ENCODE measurements at places on chromosomes 6 and 20.

DNA sequence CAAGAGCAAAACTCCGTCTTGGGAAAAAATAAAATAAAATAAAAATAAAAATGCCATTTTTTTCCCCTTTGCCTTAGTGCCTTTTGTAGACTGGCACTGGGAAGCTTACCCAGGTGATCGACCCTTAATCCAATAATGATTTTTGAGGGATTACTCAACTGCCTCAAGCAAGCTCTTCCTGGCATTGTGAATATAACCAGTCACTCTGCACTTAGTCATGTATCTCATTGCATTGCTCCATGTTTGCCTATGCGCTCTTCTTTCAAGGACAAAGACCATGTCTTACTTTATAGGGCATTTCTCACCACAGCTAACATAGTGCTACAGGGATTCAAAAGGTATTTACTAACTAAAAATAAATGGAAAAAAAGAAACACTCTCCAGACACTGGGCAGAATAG, 13.0 kb downstream of the GFOD1 start:
- DNase-seq = no peak

GRCh38 chr20:46347841-46348803, 39.8 kb upstream of the CDH22 start:
- DNase-seq = no peak

DNA sequence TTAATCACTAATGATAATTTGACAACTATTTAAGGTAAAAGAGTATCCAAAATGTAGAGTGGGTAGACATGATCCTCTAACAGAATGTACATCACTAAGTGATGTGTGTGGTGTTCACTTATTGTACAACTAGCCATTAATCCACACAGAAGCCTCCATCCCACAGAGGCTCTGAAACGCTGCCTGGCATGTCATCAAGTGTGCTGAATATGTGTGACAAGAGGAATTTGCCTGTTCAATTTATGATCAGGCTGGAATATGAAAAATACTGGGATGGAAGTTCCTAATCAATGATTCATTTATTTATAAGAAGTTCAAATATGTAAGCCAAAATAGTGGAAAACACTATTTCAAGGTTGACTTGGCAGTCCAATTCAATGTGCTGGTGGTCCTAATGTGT, 72.4 kb downstream of the BACH2 start:
- no peak for DNase-seq

DNA sequence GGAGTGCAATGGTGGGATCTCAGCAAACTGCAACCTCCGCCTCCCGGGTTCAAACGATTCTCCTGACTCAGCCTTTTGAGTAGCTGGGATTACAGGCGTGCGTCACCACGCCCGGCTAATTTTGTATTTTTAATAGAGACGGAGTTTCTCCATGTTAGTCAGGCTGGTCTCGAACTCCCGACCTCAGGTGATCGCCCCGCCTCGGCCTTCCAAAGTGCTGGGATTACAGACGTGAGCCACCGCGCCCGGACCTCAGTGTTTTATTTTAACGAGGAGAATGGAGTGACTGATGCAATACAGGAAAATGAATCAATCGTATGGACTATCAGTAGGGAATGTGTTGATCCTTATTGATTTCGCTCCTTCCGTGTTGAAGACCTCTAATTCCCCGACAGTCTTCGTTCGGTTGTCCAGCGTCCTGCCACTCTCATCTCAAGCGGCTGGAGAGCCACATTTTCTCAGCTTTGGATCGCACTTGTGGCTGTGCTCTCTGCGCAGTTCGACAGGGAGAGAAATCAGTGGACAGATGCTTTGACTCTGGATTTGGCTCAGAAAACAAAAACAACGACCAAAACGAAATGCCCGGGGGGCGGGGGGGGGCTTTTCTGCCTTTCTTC, 166.2 kb downstream of the TRIM27 start:
- no peak for DNase-seq

DNA sequence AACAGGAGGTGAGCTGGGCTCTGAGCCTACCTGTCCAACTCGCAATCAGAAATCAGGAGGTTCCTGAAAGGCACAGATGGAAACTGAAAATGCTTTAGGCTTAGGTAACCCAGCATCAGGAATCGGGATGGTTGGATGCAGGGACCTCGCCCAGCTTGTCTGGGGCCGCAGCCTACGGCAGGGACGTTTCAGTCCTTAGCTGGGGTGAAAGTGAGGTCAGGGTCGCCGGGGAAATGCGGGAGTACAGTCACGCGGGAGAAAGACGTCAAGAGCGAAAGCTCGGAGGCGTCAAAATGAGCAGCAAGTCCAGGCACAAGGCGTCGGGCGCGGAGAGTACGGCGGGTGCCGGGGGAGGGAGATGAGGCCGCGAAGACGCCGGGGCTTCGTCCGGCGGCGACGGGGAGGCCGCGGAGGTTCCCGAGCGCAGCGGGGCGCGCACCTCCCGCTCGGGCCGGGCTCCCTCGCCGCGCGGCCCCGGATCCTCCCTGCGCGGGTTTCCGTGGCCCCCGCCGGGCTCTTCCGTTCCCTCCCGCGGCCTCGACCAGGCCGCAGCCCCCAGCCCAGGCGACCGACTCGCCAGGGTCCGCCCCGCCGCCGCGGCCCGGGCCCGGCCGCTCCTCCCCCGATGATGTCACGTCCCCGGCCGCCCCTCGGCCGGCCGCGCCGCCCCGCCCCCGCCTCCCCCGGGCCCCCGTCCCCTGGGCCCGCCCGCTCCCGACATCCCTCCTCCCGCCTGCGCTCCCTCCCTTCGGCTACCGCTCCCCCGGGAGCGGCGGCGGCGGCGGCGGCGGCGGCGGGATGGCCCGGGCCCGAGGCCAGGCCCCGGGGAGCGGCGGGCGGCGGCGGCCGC, at the start of gene EBF4:
Gene EBF4 (plus strand): TSS at position 745 of the 850 bp plus-strand sequence. CDS start 866 bp downstream, outside the sequence.
- DNase-seq = peak; percentile 51

DNA sequence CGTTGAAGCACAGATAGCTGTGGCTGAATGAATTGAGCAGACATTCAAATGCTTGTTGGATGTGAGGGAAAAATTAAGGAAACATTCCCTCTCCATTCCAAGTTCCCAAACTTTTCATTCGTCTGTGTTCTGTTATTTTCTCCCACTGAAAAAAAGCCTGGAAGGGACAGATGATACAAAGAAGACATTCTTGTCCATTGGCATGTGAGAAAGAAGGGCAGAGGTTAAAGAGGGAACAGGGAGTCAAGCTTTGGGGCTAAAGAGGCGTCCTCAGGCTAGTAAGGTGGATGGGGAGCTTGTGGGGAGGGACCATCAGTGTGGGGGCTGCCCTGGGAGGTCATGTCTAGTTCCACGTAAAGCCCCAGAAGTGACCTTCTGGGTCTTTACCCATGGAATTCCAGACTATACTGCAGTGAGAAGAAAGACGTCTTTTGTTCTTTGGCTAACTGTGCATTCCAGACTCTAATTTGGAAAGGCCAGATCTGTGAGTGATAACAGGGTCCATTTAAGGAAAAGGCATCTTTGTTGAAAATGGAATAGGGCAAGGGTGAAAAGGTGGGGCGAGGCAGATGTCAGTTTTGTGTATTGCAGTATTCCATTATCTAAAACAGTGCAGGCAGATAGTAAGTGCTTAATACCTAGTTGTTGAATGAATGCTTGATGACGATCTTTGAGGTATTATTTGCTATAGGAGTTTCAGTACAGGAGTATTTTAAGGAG, 117.5 kb downstream of the SOX4 start:
- no peak for DNase-seq

- no peak for DNase-seq
These were observed 46.7 kb downstream of the RGS17 start for GRCh38 chr6:153084393-153084792.

DNA sequence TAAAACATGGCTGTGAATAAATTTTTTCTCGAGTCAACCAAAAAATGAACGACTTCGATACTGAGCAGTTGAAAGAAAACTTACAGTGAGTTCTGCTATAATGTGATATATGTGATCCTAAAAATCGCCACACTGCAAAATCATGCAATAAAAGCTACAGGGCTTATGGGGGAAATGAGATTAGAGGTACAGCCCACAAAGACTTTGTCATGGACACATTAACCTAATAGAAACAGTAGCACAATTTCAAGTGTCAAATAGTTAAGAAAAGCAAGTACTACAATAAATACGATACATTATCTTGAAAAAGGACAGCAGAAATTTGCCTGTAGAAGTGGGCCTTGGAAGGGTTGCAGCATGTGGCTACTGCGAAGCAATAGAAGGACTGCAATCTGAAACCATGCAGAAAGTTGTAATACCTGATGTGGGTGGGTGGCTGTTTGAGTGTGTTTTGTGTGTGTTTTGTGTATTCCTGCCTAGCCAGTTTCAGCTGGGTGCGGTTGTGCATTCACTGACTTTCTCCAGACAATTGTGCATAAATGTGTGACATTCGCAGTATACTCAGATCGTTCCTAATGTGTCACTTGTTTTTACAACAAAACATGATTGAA, 79.1 kb downstream of the RPP40 start:
- no peak for DNase-seq

- DNase-seq = no peak
These were observed 29.3 kb upstream of the TXNDC5 start for GRCh38 chr6:7939864-7940228.

GRCh38 chr6:42367353-42368011, 84.2 kb downstream of the TRERF1 start:
- DNase-seq = peak; percentile 48

DNA sequence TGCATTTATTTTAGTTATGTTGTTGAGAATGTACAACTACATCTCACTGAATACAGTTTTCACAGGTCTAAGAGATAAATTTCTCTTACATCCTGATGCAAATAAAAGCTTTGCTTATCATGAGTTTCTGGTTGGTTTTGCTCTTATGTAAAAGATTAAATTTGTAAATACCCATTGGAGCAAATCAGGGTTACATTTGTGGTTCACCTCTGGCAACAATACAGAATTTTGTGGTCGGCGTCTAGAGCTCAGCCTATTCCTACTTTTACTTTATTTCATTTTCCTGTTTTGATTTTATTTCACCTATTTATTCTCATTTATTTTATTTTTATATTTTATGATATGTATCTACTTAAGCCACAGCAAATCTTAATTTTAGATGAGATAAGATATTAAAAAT, 271.9 kb upstream of the MARCKS start:
- DNase-seq = no peak

- DNase-seq = no peak
These were observed 667.9 kb downstream of the EPM2A start for GRCh38 chr6:145067430-145067829.

DNA sequence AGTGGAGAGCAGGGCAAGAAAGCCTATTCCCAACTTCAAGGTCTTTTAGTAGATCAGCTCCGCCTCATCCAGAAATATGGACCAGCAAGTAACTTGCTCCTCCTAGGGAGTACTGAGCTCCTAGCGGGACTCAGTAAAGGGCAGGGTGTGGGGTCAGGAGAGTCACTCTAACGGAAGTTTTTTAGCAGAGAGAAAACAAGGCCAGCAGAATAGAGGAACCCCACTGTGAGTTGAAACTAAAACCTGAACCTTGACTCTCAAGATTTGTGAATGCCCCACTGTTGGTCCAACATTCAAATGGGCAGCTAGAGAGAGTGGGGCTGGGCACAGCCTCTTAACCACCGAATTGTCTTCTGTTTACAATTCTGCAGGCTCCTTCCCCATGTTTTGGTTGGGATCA, 244.8 kb downstream of the FARS2 start:
- DNase-seq = no peak

DNA sequence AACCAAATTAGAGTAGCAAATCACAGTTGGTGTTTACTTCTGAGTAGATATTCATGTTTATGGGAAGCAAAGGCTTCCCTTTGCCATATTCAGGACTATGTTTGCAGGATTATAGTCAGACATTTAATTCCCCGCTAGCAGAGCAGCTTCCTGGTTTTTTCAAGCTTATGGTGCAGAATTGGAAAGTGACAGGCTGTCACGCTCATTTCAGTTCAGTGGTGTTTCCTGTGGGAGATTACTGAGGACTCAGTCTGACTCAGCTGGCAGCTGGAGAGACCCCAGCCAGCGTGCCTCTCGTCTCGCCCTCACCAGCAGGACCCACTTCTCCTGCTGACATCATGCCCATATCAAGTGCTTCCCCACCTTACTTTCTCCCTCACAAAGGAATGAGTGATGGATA, 85.1 kb downstream of the LYRM2 start:
- no peak for DNase-seq
